ENCODE measurements at places on chromosomes 11 and 22.

DNA sequence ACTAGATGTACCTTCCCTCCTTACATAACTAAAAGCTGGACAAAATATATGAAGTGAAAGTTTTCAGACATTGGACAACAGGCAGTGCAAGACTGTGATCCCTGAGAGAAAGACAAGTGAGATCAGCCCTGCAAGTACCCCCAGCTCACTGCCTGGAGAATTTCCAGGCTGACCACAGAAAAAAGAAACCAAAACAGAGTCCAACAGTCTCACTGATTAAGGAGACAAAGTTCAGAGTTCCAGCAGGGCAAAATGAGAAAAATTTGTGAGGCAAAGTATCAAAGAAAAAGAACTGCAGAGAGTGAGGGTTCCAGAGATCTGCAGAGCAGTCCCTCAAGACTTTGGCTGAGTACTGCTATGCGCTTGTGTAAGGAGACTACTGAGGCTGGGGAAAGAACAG lies 47.3 kb upstream of the TMEM45B start:
- no peak for DNase-seq

DNA sequence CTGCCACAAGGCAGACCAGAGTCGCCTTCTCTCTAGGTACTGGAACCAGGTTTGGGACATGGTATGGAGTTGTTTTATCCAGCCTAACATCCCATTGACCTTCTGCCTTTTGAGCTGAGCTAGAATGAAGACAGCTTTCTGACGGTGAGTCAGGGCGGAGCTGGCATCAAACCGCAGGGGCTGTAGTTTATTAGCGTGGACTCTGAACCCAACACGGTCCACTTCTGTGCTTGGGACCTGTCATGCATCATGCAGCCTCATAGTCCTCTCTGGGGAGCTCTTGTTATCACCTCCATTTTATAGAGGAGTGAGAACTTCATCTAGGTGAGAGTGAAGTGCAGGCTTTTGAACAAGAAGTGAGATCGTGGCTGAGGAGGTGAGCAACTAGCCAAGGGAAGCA lies 8.3 kb downstream of the GAL3ST1 start:
- DNase-seq: no peak

DNA sequence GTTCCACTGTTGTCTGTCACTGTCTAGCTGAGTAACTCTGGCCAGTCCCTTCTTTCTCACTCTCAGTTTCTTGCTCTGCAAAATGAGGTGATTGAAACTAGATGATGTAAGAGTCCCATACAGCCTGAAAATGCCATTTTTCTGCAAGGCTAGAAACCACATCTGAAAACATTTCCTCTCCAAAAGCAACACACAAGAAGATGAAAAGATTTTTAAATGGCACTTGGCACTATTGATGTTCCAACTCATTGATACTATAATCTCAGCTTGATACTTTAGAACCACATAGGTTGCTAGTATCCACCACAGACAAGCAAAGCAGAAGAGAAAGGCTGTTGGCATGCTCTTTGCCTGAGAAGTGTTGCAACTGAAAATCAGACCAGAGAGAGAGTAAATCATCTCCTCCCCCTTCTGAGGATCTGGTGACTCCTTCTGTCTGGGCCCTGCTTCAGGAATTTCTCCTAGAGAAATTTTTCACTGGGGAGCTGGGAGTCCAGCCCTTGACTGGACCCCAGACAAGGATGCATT lies 1217.9 kb downstream of the LRRC4C start:
- no peak for DNase-seq

- no peak for DNase-seq
Observed at GRCh38 chr11:65366340-65366773, 11.8 kb downstream of the TIGD3 start.

- peak; percentile 31 for DNase-seq
Observed at GRCh38 chr22:35400501-35400790, 506 bp downstream of the MCM5 start.

- DNase-seq: no peak
Observed at GRCh38 chr11:9803685-9804418, 140.0 kb downstream of the SWAP70 start.

DNA sequence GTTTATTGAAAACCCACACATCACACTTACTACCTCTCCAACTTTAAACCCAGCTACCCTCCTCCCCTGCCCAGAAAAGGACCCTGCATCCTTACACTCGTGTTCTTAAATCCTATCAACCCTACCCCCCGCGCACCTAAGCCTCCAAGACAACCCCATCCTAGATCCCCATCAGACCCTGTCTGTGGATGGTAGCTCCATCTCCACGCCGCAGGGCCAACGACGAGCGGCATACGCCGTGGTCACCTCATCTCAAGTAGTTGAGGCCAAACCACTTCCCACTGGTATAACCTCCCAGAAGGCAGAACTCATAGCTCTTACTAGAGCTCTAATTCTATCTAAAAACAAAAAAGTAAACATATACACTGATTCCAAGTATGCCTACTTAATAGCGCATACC lies 9.4 kb upstream of the OR56A3 start:
- DNase-seq: no peak

DNA sequence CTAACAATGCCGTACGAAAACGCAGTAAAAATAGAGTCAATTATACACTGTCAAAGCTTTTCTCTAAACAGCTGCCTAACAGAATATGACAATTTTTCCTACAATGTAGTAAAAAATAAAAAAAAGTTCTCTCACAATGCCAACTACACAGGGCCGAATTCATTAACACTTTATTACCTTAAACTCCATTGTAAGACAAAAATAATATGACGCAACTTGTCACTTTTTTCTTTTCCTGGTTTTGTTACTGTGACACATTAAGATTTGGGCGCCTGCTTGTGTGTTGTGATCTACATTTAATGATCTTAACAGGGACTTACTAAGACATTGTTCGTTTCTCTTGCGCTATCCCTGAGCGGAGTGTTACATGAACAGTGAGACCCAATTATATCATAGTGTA lies 204.1 kb downstream of the INSC start:
- no peak for DNase-seq

GRCh38 chr22:23156286-23156685 lies 11.0 kb downstream of the RAB36 start:
- DNase-seq: no peak

DNA sequence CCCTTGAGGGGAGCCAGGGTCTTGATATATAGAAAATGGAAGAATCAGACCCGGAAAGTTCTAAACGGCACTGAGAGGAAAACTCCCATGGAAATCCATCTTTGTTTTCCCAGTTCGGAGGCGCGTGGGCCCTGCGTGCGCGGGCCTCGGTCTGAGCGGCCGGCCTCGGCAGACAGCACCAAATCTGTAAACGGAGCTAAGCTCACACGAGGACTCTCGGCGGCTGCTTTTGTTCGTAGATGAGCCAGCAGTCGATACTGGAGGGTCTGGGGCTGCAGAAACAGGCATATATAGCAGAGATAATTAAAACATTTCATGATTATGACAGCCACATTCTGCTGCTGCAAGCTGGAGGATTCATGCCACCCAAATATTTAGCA lies 68.5 kb upstream of the PPARA start:
- no peak for DNase-seq

- DNase-seq: no peak
Observed at GRCh38 chr11:113593698-113594308, 112.3 kb downstream of the TMPRSS5 start.

- no peak for DNase-seq
Observed at GRCh38 chr11:121437018-121437685, 15.0 kb upstream of the SORL1 start.

DNA sequence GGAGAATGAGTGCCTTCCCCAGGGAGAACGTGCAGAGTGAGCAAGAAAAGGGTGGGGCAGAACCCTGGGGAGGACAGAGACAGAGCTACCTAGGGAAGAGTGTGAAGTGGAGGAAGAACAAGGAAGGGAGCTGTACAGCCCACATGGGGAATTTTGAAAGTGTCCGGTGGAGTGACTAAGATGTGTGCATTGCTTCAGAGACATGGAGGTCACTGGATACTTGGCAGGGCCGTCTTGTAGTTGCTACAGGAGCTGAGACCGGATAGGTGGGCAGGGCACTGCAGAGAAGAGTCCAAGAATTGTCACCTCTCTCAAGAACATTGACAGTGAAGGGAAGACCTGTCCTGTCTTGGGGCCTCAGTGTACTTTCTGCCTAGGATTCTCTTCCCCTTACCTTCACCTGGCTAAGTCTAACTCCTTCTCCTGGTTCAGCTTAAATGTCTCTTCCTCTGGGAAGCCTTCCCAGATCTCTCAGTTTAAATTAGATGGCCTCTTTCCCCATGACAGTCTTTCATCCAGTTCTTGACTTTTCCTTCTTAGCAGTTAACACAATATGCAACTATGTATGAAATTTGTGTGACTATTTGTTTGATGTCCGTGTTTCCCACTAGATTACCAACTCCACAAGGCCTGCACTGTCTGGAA lies 9.2 kb upstream of the P2RY6 start:
- no peak for DNase-seq

- DNase-seq: no peak
Observed at GRCh38 chr11:61359516-61359915, 2.2 kb downstream of the CYB561A3 start.

- DNase-seq: no peak
Observed at GRCh38 chr11:132008872-132009271, 638.5 kb downstream of the NTM start.

DNA sequence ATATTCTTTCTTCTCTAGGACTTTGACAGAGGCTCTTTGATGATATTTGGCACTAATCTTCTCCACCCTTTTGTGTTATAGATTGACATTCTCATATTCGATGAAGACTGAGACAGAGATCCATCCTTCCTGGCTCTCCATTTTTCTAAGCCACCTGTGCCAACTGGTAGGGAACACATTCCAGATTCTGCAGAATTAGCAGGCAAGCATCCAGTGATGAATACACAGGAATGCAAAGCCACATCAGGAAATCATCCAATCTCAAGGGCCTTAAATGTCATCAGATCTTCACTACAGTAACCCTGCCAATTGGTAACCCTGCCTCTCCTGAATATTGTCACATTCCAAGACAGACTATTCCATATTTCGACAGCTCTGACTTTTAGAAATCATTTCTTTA lies 718.4 kb upstream of the API5 start:
- DNase-seq: no peak

- DNase-seq: no peak
Observed at GRCh38 chr11:71558996-71559395, 6.4 kb upstream of the KRTAP5-10 start.

DNA sequence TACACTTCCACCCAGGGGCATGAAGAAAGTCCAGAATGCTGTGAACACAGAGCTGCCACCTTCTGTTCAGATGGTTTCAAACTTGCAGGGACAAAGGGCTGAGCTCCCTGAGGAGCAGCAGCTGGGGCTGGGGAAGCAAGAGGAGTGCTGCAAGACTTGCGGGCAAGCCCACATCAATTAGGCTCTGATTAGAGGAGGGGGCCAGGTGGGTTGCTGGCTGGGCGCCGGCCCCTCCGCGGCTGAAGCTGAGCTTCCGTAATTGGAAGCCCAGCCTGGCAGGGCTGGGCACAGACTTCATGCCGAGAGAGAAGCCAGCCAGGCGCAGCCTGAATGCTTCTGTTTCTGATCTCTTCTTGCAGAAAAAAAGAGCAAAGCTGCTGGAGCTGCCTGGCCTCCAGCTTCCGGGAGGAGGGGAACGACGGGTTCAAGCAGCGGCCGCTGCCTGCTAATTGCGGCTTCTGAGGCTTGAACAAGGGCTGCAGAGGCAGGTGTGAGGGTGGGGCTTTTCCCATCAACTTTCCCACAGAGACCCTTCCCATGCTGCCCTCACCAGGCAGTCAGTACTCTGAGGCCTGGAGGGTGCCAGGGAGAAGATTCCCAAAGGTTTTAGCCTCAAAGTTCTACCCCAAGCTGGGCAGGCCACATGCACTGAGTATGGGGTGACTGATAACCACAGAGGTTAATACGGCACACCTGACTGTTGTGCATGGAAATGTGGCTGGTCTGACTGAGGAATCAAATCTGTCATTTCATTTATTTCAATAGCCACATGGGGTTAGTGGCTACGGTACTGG lies 91.1 kb upstream of the LMO1 start:
- DNase-seq: no peak

- no peak for DNase-seq
Observed at GRCh38 chr11:44243086-44243485, 66.9 kb downstream of the ALX4 start.

GRCh38 chr11:88188251-88188931 lies 13.1 kb upstream of the RAB38 start:
- no peak for DNase-seq

DNA sequence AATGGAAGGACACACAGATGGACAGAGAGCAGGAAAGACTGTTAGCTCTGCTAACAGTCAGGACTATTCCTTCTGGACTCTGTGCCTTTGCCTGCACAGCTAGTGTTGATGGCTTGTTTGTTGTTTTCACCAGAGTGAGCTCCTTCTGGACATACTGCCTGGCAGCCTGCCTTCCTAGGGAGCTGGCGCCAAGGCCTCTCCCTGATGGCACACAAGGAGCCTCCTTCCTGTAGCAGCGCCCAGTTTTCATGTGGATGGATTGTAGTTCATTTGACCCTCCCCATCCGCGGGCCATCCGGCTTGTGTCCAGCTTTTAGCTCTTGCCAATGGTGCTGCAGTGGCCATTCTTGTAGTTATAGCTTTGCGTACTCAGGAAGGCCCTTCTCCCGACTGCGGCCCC lies 16.6 kb upstream of the BCR start:
- DNase-seq: no peak

GRCh38 chr11:116348226-116348625 lies 424.6 kb downstream of the BUD13 start:
- no peak for DNase-seq

DNA sequence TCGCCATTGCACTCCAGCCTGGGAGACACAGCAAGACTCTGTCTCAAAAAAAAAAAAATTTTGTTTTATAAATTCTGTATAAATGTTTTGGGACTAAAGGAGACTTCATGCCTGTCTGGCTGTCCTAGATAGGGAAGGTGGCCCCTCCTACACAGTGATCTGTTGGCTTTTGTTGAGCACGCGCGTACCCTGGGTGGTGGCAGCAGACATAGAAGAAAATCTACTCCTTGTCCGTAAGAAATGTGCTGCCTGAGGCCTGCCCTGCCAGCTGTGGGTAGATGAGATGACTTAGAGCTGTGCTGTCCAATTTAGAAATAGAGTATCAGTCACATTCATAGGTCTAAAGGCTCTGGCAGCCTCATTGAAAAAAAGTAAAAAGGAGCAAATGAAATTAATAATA lies 37.0 kb downstream of the AP2A2 start:
- DNase-seq: no peak

DNA sequence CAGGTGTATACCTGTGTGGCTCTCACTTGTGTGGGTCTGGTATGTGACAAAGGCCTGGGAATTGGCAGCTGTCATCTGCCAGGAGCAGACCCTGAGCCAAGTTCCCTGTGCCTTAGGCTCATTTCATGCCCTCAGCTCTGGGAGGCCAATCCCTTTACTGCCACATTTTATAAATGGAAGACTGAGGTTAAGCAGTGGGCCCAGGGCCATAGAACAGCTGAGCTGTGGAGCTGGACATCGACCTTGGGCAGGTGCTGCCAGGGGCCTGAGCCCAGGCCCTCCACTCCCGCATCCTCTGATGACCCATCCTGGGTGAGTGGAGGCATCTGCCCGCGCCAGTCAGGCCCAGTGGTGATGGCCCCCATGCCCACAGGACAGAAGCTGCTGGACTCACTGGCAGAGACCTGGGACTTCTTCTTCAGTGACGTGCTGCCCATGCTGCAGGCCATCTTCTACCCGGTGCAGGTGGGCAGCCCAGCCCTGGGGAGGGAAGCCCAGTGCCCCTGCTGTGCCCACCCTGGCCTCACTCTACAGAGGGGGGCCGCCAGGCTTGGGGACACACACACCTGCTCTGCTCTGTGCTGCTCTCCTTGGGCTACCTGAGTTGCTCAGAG lies 20.9 kb upstream of the ARHGAP8 start:
- no peak for DNase-seq
